ENCODE measurements at places on chromosomes 6 and 20.

DNA sequence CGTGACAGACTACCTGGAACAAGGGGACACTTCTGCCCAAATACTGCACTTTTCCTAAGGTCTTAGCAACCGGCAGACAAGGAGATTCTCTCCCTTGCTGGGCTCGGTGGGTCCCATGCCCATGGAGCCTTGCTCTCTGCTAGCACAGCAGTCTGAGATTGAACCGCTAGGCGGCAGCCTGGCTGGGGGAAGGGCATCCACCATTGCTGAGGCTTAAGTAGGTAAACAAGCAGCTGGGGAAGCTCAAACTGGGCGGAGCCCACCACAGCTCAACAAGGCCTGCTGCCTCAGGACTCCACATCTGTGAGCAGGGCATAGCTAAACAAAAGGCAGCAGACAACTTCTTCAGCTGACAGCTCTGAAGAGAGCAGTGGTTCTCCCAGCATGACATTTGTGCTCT lies 87.8 kb upstream of the ASCC3 start:
- DNase-seq, result no peak

GRCh38 chr6:98823428-98824161 lies 10.8 kb upstream of the POU3F2 start:
- no peak for DNase-seq

DNA sequence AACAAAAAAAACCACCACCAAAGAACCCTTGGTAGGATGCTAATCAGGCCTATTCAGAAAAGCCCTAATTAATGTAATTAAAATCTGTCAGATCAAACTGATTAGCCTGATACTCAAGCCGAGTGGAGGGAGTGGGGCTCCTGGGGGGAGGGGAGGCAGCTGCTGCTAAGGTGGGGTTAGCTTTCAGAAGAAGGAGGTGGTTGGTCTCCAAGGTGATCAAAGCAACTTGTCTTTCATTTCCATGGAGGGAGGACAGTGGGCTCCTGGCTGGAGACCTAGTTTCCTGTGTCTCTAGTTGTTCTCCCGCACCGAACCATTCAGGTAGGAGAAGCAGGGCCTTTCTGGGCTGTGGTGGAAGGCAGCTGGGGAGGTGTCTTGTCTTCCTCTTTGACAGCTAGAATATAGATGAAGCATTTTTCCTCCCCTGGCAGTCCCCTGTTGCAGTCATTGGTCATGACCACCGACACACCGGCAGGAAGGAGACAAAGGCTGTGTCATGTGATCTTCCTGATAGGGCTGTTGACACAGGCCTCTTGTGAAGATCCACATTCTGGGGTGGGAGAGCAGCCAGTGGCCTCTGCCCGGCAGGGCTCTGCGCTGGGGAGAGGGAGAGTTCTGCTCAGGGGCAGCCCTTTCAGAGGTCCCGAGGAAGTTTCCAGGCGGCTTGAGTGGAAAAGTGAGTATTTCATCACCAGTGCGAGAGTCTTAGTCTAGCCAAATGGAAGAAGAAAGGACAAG lies 39.9 kb upstream of the PRDM1 start:
- no peak for DNase-seq

GRCh38 chr6:112342511-112342910 lies 4.6 kb upstream of the RFPL4B start:
- no peak for DNase-seq

DNA sequence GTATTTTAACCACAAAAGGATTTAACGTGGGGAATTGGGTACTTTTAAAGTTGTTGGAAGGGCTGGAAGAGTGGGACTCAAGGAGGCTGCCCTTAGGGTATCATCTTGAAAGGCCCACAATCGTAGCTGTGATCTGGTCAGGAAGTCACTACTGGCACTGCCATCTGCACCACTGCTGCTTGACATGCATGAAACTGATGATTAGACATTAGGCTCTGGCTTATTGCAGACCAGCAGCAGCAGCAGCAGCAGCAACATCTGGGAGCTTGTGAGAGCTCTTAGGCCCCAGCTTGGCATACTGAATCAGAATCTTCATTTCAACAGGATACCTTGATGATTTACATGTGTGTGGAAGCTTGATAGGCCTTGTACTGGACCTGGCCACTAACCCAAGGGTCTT lies 68.6 kb downstream of the PHF20 start:
- DNase-seq, result no peak

GRCh38 chr6:53361549-53362031 lies 12.8 kb upstream of the ELOVL5 start:
- peak; percentile 26 for DNase-seq

DNA sequence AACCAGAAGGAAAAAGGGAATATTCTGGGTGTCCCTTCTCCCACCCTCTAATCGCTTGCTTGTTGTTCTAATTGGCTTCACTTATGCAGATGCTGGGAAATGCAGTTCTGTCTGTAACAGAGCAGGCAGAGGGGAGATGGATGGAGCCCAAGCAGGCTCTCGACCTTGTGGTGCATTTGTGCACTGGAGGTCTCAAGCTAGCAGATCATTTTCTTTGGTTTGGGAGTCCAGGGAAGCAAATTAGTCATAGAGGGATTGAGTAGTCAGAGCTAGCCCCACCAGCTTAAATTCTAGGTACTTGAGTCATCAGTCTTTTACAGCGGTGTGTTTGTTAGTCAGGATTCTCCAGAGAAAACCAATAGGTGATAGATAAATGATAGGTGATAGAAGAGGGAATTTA lies 234.7 kb upstream of the ECI2 start:
- no peak for DNase-seq

- no peak for DNase-seq
Measured at GRCh38 chr20:46071573-46071972, 18.2 kb downstream of the NCOA5 start.

DNA sequence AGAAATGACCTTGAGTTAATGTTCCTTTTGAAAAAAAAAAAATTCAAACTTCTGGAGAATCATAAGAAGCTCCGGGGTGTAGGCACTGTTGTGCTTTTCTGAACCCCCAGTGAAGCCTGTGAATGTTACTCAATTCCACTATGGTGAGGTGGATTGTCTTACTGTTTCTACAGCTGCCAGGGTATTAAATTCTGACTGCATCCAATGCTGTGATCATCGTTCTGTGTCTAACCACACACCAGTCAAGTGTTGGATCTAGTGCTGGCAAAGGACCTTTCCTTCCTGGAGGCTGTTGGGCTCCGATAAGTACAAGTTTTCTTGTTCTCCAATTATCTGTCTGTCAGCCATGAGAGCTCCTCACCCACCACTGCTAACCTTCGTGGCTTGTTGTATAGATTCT lies 162.0 kb upstream of the EPHA7 start:
- no peak for DNase-seq

DNA sequence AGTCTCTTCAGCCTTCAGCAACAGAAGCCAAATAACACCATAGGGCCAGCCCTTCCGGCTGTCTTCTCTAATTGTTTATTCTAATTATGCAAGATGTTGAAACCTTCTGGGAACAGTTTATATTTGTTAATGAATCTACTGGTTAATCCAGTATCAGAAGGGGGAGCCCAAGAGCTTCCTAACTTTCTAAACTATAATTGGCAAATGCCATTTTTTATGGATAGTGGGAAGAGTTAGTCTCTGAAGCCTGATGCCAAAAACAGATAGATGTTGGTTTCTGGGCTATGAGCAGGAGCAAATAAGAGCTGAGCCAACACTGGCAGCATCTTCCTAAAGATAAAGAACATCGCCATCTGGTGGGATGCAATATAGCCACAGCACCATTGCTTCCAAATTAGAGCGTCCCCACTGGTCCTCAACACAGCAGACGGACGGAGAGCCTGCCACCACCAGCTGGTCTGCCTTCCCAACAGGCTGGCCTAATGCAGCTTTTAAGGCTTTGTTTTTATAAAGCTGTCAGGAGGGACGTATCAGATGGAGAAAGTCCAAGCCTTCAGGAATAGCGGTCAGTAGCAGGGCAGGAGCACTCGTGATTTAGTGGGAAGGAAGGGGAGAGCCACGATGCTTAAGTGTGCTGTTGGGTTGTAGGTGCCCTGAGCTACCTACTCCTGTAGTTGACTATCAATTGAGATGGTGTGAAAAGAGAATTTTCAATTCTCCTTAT lies 118.8 kb downstream of the RALGAPA2 start:
- DNase-seq, result no peak

DNA sequence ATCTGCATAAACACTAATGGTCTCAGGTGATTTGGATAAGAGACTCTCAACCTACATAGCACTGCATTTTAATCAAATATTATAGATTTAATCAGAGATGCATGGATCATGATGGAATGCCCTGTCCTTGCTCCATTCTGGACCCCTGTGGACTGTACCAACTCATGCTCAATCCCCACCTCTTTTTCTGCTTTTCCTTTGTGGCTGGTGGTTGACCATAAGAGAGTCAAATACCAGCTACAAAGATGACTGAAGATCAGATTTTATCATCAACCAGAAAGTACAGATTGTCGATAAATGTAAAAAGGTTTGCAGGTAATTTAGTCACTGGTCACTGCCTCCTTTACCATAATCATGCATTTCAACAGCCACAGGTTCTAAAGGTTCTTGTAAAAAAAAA lies 116.2 kb downstream of the ME1 start:
- no peak for DNase-seq

DNA sequence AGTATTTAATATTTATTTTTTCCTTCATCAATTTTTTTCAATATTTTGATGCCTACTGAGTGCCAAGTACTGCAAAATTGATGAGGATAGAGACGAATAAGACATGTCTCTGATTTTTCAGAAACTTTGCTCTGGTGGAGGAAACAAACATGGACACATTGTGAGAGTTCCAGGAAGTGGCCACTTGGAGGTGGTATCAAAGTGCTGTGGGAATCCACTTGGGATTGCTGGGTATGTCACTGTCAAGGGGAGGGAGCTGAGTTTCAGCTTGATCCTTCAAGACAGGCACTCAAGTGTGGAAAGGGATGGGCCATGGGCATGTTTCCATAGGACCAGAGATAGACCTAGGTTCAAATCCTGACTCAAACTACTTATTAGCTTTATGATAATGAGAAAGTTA lies 24.5 kb upstream of the ABCC10 start:
- no peak for DNase-seq

DNA sequence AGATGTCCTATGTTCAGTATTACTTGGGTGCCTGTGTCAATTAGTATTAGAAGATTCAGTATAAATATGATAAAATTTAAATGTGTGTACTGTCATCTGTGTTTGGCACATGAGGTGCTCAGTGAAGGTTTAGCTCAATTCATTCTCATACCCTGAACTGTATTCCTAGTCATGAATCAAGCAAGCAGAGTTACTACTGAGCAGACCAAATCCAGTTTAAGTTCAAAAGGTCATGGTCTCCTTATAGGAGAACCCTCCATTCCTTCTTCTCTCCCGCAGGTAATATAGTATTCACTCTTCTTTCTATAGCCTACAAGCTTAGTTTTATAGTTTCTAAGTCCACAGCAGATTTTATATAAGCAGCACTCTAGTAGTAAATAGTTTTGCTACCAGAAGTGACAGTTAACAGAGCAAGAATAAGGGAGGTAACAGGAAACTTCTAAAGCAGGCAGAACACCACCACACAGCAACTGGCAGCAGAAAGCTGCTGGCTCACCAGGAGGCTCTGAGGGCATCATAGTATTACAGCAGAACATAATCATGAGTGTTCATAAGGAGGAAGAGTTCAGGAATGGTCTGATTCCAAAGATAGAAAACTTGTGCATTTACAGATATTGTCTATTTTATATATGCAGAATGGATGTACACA lies 133.2 kb downstream of the SLC16A10 start:
- DNase-seq, result no peak

GRCh38 chr6:94377835-94378234 lies 958.5 kb upstream of the EPHA7 start:
- DNase-seq, result no peak

- no peak for DNase-seq
Measured at GRCh38 chr6:5946701-5947100, 60.0 kb downstream of the NRN1 start.

GRCh38 chr6:131976545-131977061 lies 25.4 kb upstream of the CCN2 start:
- no peak for DNase-seq

GRCh38 chr6:150632785-150633485 lies 33.2 kb downstream of the PLEKHG1 start:
- DNase-seq, result no peak

- DNase-seq, result no peak
Measured at GRCh38 chr20:412081-412480, 4.0 kb downstream of the RBCK1 start.

DNA sequence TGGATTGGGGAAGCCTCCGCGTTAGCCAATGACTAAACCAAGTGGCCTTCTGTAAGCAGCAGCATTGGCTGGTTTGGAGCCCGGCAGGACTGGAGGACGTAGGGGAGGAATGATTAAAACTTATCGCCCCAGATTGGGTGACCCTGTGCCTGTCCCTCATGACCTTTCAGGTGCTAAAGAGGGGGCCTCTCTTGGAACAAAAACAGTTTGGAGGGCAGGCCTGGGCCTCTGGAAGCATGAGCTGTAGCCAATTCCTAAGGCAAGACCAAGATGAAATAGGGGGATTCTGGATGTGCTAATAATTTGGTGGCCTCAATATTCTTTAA lies 1.4 kb downstream of the GMPR start:
- DNase-seq, result no peak

GRCh38 chr20:2794202-2794748 lies 6.2 kb downstream of the CPXM1 start:
- no peak for DNase-seq

GRCh38 chr6:43771858-43772680 lies 2.1 kb downstream of the VEGFA start:
- peak; percentile 57 for DNase-seq

DNA sequence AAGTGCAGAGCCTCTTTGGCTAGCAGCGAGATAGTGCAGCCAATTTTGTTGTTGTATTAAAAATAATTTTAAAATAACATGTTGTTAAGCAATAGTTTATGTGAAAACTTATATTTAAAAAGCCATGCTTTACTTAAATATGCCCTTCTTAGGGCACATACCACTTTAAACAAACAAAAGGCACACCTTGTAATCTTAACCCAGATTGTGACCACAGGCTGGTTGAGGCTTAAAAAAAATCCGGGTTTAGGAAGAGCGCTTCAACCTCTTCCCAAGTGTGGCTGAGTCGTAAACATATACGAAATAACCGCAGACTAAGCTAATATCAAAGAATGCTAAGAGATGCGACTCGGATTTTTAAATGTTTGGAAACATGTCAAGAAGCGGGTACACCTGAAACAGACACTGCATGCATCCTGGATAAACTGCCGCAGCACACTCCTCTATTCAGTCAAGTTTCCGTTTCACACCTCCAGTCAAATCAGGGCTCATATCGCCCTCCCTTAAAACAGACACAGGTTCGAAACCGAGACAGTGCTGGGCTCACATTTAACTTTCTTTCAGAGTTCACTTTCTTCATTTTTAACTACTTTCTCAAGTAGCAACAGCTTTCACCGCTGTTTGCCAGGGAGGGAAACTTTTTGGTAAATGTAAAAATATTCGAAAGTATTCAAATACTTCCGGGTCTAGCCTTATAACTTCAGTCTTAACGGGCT lies 1.5 kb downstream of the DEK start:
- no peak for DNase-seq
